HT1080 (cell line): ENCODE measurements at places on chromosomes 3 and 15.
A peak's percentile ranks its signal among the peaks of the same experiment; 100 is the strongest.

GRCh38 chr3:12372741-12373280, 83.9 kb downstream of the PPARG start:
- DNase-seq, result no peak

DNA sequence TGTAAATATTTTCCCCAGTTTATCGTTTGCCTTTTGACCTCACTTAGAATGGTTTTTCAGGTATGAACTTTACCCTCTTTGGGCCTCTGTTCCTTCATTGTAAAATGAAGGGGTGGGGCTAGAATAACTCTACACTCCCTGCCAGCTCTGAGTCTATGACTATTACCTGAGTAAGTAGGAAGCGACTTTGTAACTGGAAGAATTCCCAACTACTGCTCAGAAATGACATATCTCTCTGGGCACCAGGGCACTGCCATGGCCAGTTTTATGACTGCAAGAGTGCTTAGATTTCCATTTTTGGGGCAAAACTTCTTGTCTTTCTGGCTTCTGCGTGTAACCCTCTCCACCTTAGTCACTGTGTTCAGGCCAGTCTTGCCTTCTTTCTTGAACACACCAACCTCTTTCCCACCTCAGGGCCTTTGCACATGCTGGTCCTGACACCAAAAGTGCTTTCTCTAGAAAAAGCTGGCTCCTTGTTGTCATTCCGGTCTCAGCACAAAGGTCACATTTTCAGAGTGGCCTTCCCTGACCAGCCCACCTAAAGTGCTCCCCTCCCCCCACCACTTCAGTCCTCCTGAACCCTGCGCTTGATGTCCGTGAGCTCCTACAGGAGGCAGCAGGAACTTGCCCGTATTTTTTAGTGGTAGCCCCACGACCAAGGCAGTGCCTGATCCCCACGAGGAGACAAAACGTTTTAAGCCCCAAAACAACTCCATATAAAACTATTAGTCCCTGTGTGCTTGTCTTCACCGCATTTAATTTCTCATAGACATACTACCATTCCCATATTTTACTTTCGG, 25.6 kb downstream of the CDCP1 start:
- DNase-seq, result peak; percentile 81

GRCh38 chr3:78096488-78097255, 1056.8 kb downstream of the ROBO2 start:
- peak; percentile 40 for DNase-seq

GRCh38 chr3:127411083-127411727, 123.4 kb upstream of the PRR20G start:
- DNase-seq, result no peak

- DNase-seq, result no peak
These were observed 5.1 kb upstream of the LTF start for GRCh38 chr3:46469680-46470357.

- DNase-seq, result peak; percentile 54
These were observed 47.6 kb downstream of the TMCC1 start for GRCh38 chr3:129845956-129846355.

- DNase-seq, result peak; percentile 88
These were observed 246.6 kb upstream of the PROK2 start for GRCh38 chr3:72031581-72031980.

- DNase-seq, result peak; percentile 61
These were observed 12.0 kb upstream of the FGD5 start for GRCh38 chr3:14806641-14807263.

DNA sequence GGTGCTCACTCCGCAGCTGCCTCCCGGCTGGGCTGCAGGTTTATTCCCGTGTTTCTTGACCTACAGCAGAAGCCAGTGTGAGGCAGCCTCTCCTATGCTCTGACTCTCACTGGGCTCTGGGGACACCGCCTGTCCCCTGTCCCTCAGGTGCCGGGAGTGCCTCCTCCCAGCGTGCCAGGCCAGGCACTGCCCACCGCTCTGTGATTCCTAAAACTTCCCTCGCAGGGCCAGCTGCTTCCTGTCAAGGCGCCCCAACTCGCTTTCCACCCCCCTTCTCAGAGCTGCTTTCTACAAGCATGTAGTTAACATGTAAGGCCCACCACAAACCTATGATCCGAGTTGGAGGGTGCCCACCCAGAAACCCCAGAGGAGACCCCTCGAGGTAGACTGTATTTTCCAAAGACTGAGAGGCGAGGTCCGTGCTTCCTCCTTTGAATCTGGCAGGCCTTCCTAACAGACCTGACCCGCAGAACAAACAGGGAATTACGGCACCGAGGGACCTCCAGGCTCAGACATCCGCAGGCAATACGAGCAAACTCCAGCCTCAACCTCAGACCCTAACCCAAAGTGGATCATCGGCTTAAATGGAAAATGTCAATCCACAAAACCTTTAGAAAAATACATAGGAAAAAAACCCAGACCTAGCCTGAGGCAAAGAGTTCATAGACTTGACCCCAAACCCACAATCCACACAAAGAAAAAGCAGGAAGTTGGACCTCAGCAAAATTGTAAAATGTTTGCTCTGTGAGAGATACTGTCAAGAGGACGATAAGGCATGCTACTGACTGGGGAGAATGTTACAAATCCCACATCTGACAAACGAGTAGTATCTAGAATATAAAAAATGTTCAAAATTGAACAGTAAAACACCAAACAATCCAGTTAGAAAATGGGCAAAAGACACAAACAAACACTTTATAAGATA, 121.3 kb upstream of the IQSEC1 start:
- DNase-seq, result no peak

- no peak for DNase-seq
These were observed 34.8 kb upstream of the DCUN1D1 start for GRCh38 chr3:183015185-183015584.

DNA sequence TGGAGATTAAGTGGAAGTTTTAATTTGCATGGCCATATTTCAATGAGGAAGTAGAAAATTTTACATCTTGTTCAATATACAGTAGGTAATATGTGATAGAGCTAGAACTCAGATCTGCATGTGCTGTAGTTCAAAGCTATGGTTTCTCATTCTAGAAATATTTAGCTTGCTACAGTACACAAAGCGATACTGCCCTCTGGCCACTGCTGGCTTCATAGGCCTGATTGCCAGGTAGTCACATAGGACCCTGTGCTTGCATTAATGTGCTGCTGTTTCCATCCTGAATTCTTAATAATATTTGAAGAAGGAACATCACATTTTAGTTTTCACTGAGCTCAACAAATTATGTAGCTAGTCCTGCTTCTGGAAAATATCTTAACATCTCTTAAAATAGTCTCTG, 87.0 kb downstream of the PLSCR2 start:
- peak; percentile 20 for DNase-seq

GRCh38 chr15:43775411-43775965, 1.3 kb downstream of the ELL3 start:
- peak; percentile 64 for DNase-seq

DNA sequence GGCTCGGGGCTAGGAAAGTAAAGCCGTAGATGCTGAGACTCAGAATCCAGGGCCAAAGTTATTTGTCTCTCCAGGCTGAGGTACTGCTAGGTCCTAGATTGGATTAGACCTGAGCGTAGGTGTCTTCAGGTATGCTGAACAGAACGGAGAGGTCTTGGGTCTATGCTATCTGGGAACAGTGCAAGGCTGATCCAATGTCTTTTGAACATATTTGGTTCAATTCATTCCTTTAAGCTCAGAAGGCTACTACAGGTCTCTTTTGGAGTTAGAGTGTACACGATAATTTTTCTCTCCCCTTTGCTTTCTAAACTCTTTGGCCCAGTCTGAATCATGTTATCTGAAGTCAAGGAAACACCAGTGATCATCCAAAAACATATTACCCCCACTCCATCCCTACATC, 137.5 kb upstream of the TBL1XR1 start:
- DNase-seq, result no peak

DNA sequence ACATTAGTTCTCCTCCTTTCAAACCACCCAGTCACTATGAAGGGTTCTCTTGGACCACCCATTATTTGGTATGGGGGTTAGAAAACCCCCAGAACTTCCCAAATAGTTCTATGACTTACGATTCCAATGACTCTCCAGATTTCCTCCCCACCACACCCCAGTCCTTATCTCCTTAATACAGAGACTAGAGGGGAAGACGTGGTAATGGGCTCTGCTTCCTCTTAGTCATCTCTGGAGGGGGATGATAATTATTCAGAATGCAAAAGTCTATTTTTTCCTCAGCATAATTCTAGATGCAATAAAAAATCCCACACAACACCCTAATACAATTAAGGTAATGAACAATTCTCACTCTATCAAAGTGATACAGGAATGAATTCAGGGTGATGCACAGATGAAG, 48.9 kb upstream of the CFAP161 start:
- DNase-seq, result no peak

DNA sequence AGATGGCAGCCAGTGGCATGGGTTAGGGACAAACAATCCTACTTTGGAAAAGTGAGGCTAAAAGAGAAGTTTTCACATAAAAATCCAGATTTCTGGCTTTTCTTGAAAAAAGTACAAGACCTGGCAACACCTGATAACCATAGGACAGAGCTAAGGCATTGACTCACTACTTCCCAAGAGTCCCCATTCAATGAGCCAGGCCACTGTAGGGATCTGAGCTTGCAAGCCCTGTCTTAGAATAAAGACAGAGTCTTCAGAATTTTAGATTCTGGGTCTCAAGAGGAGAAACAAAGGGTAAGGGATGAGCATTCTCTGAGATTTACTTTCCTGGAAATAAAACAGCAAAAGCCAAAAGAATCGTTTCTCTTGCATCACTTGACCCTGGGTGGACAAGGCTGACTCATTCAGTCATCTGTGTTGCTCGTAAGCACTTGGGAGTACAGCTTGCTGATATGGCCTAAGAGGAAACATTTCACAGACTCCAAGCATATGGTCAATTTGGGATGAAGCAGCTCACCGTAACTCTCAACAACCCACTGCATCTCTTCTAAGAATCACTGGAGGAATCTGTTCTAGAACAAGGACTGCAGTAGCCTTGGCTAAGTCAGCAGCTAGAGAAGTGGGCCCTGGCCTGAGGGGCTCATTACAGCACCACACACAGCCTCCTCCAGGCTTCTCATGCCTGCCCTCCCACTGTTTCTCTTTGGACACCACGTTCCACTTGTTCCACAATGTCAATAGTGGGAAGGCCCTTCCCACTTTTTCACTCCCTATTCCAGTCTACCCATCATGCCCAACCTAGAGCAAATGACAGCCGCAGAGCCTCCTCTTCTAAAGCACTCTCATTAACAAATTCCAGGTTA, 86.2 kb downstream of the RFTN1 start:
- DNase-seq, result peak; percentile 69

DNA sequence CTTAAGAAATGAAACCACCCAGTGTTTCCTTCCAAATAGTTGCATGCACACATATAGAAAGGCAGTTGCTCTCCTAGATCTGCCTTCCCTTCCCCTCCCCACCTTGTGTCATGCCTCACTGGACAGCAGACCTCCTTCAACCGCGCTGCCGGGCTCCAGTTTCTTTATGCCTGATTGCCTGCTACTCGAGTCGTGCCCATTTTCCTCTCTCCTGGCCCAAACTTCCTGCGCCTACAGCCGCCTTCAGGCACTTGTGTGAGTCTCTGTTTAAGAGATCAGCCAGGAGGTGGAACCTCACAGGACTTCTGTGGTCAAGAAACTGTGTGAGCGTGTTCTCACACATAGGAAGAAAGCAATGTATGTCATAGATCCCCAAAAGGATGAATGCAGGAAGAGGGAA, 8.8 kb upstream of the FAM107A start:
- peak; percentile 15 for DNase-seq
